ENCODE measurements at places on chromosomes 12 and 14.
A peak's percentile ranks its signal among the peaks of the same experiment; 100 is the strongest.

- DNase-seq: no peak
- no peaks in the 10 kb centered on the region for H3K36me3 ChIP-seq
- no peaks in the 10 kb centered on the region for H3K27me3 ChIP-seq
- H3K4me3 ChIP-seq: no peak overlapping the region
- peaks cover 23% of the 10 kb centered on the region for H3K4me1 ChIP-seq
- H3K27ac ChIP-seq: no peak overlapping the region
Observed at GRCh38 chr14:68520637-68521556, 272.0 kb downstream of the ZFP36L1 start.

- no peaks in the 10 kb centered on the region for H3K27me3 ChIP-seq
- H3K4me1 ChIP-seq: no peaks in the 10 kb centered on the region
- no peak overlapping the region for H3K4me3 ChIP-seq
Observed at GRCh38 chr12:119692410-119692809, 24.5 kb downstream of the PRKAB1 start.

- H3K27ac ChIP-seq: no peak overlapping the region
- no peak overlapping the region for H3K4me3 ChIP-seq
- no peaks in the 10 kb centered on the region for H3K27me3 ChIP-seq
- no peak for DNase-seq
- no peaks in the 10 kb centered on the region for H3K4me1 ChIP-seq
Observed at GRCh38 chr12:131751335-131751734, 40.4 kb downstream of the SFSWAP start.

DNA sequence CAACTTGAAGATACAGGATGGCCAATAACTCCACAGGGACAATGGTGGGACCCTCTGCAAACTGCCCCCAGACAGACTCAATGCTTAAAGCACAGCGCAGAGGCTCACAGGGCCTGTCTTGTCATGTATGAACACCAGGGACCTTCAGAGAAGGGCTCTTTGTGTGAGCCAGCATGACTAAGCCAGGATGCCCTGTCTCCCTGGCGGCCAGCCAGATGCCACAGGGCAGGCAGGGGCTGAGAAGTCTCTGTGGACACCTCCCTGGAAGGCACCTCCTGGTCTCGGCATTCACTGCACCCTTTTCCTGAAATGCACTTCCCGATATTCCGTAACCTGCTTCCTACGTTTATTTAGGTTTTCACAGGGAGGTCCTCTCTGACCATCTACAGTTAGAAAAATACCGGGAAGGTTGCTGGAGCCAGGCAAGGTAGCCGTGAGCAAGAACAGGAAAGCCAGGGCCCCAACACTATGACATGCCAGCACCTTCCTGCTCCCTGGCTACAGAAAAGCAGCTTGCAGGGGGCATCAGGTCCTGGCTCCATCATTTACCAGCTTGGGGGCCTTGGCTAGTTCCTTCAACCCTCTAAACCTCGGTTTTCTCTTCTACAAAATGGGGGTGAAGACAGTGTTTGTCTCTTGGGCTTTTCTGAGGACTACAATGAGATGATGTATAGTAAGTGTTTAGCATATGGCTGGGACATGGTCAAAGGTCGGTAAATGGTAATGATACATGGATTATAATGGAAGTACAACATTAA, 65.0 kb downstream of the PITPNM2 start:
- H3K27me3 ChIP-seq: no peaks in the 10 kb centered on the region
- DNase-seq: no peak
- H3K36me3 ChIP-seq: no peaks in the 10 kb centered on the region
- H3K27ac ChIP-seq: no peak overlapping the region
- no peak overlapping the region for H3K4me3 ChIP-seq
- peaks cover 24% of the 10 kb centered on the region for H3K4me1 ChIP-seq

DNA sequence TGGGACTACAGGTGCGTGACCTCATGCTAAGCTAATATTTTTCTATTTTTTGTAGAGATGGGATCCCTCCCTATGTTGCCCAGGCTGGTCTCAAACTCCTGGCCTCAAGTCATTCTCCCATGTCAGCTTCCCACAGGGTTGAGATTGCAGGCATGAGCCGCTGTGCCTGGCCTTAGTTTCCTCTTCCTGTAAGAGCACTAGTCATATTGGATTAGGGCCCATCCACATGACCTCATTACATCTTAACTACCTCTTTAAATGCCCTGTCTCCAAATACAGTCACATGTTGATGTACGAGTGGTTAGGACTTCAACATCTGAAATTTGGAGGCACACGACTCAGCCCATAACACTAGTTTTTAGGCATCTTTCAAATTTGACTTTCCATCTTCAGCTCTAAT, 72.2 kb upstream of the RASSF3 start:
- H3K27ac ChIP-seq: no peak overlapping the region
- H3K36me3 ChIP-seq: no peaks in the 10 kb centered on the region
- H3K4me1 ChIP-seq: no peaks in the 10 kb centered on the region
- H3K4me3 ChIP-seq: no peak overlapping the region

DNA sequence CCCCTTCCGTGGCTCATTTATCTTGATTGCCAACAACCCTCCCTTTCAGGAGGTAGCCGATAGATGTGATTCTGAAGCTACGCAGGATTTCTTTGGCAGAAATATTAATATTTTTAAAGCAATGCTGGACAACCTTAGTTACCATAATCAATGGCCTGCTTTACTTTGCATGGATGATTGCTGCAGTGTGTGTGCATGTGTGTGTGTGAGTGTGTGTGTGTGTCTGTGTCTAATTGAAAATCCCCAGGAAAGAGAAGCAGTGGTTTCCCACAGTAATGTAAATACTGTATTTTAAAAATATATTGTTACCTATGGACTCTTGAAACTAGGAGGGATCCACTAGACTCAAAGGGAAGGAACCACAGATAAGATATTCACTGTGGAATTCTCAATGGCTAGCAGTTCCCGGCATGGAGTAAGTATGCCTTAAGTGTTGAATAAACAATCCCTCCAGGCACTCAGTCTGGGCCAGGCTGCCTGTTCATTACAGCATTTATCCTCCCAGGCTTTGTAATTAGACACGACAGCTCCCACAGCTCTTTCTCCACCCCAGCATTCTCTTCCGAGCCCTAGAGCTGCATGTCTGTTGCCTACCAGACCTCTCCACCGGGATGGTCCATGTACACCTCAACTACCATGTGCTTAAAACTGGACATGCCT, 22.5 kb upstream of the C14orf132 start:
- DNase-seq: peak; percentile 56
- H3K4me1 ChIP-seq: no peaks in the 10 kb centered on the region
- no peaks in the 10 kb centered on the region for H3K27me3 ChIP-seq
- no peaks in the 10 kb centered on the region for H3K36me3 ChIP-seq

DNA sequence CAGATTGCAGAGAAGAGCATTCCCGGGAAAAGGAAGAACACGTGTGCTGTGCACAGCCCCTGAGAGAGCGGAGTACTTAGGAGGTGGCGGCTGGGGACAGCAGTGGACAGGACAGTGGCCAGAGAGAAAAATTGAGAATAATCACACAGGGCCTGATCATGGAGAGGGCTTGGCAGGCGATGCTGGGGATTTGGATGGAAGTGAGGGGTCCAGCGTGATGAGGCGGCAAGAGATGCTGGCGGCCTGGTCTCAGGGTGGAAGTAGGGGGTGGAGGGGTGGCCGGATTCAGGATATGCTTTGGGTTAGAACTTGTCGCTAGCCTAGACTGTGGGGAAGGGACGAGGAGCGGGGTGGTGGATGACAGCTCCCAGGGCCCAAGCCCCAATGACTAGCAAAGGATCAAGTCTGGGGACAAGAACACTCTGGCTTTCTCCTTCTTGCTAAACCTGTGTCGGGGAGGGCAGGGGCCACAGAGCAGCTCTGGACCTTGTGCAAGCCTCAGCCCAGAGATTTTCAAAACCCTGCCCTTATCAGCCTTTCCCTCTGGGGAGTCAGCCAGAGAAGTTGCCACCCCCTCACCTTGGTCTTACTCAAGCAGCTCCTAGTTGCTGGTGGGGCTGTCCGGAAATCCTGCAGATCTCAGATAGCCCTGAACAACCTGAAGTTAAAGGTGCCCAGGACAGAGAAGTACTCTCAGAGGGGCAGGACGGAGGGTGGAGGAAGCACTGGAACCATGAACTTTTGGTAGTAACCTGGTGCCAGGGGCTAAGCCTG, 1.3 kb downstream of the HVCN1 start:
- H3K4me1 ChIP-seq: peaks cover 18% of the 10 kb centered on the region
- peaks cover 2% of the 10 kb centered on the region for H3K27me3 ChIP-seq
- H3K4me3 ChIP-seq: no peak overlapping the region

GRCh38 chr14:94058674-94059138, 22.3 kb downstream of the DDX24 start:
- H3K36me3 ChIP-seq: peaks cover 49% of the 10 kb centered on the region
- no peak for DNase-seq
- H3K27ac ChIP-seq: no peak overlapping the region
- no peak overlapping the region for H3K4me3 ChIP-seq
- H3K27me3 ChIP-seq: no peaks in the 10 kb centered on the region

DNA sequence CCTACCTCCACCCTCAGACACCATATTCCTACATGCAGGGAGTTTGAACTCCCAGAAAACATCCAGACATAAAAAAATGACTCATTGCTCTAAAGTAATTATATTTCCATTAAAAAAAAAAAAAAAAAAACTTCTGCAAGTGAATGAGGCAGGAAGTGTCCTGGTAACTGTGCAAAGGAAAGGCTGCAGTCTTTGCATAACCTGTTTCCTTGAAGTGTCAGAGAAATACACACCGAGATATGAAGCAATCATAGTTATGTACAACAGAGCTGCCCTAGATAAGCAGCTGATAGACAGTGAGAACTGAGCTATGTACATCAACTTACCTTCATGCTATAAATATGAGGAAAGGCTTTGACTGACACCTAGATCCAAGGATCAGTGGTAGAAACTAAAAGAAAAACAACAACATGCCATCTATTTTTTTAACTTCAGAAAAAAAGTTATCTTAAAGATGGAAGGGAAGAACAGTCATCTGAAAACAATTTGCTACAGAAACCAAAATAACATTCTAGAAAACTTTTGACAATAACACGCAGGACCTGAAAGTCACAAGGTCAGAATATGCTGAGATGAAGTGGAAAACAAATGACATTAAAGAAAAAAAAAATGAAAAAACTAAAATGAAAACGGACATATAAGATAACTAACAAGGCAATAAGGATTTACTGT, 263.2 kb downstream of the SEC23A start:
- no peak overlapping the region for H3K4me3 ChIP-seq
- no peak overlapping the region for H3K27ac ChIP-seq
- H3K4me1 ChIP-seq: peaks cover 4% of the 10 kb centered on the region
- no peak for DNase-seq

DNA sequence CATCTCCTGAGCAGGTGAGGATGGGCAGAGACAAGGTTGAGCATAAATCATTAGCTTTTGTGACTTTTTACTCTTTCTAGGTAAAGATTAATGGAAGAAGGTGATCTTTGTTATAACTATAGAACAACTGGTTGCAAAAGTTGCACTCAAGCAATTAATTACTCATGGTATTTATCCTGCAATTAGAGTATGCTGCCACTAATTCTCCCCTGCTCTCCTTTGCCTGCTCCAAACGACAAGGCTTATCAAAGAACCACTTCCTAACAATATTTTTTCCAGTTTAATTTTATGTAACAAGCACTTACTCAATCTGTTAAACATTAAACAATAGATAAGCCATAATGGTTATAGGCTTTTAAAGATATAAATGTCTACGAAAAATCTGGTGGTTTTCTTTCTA, 189.9 kb upstream of the PELI2 start:
- DNase-seq: no peak
- H3K4me1 ChIP-seq: no peaks in the 10 kb centered on the region
- H3K27me3 ChIP-seq: no peaks in the 10 kb centered on the region
- H3K36me3 ChIP-seq: no peaks in the 10 kb centered on the region
- no peak overlapping the region for H3K4me3 ChIP-seq

- no peaks in the 10 kb centered on the region for H3K4me1 ChIP-seq
- peaks cover 4% of the 10 kb centered on the region for H3K27me3 ChIP-seq
- no peaks in the 10 kb centered on the region for H3K36me3 ChIP-seq
Observed at GRCh38 chr14:23113431-23114119, 5.5 kb downstream of the CEBPE start.

- no peak overlapping the region for H3K27ac ChIP-seq
- H3K4me1 ChIP-seq: no peaks in the 10 kb centered on the region
- no peak for DNase-seq
- H3K27me3 ChIP-seq: no peaks in the 10 kb centered on the region
- no peak overlapping the region for H3K4me3 ChIP-seq
Observed at GRCh38 chr14:78131616-78132015, 38.6 kb upstream of the NRXN3 start.

DNA sequence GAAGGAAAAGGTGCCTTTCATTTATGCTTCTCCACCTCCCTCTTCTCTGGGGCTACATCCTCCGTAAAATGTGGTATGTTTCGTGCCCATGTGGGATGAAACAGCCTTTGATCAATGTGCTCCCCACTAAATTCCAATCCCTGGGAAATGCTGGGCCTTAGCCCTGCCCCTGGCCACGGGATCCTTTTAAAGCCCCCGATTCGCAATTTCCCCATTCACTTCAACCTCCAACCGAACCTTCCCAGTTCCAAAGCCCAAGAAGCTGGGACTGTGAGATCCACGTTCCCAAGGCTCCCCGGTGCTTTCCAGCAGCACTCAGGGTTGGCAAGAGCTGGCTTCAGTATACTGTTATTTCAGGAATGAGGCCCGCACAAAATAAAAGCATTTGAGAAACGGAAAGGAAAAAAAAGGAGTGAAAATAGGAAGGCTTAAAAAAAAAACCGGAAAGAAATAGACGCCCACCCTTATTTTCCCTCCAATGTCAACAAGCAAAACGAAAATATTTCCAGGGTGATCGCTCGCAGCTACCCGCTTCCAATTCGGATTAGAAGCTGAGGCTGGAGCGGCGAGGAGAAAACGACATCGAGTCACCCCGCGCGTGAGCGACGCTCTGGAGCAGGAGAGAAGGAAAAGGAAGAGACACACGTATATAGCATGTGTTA, 1.3 kb upstream of the FOXG1 start:
- no peaks in the 10 kb centered on the region for H3K36me3 ChIP-seq
- H3K27ac ChIP-seq: no peak overlapping the region
- peaks cover 18% of the 10 kb centered on the region for H3K4me1 ChIP-seq

GRCh38 chr12:11729439-11730150, 80.1 kb downstream of the ETV6 start:
- DNase-seq: no peak
- H3K27me3 ChIP-seq: no peaks in the 10 kb centered on the region
- H3K36me3 ChIP-seq: no peaks in the 10 kb centered on the region
- no peak overlapping the region for H3K4me3 ChIP-seq

GRCh38 chr12:98465950-98466602, 49.3 kb upstream of the TMPO start:
- H3K27ac ChIP-seq: no peak overlapping the region
- H3K36me3 ChIP-seq: no peaks in the 10 kb centered on the region
- DNase-seq: no peak
- no peaks in the 10 kb centered on the region for H3K4me1 ChIP-seq
- H3K27me3 ChIP-seq: no peaks in the 10 kb centered on the region

- DNase-seq: no peak
- H3K4me3 ChIP-seq: peak overlapping the region; percentile 66
- peak overlapping the region; percentile 67 for H3K27ac ChIP-seq
- H3K4me1 ChIP-seq: peaks cover 22% of the 10 kb centered on the region
- H3K27me3 ChIP-seq: peaks cover 5% of the 10 kb centered on the region
Observed at GRCh38 chr12:1661553-1662335, 29.1 kb upstream of the ADIPOR2 start.

GRCh38 chr14:23209651-23210423, 26.4 kb upstream of the SLC7A8 start:
- no peak overlapping the region for H3K4me3 ChIP-seq
- no peaks in the 10 kb centered on the region for H3K27me3 ChIP-seq
- no peaks in the 10 kb centered on the region for H3K36me3 ChIP-seq
- no peak overlapping the region for H3K27ac ChIP-seq

GRCh38 chr14:69619012-69619411, 7.6 kb downstream of the SUSD6 start:
- H3K27me3 ChIP-seq: no peaks in the 10 kb centered on the region
- no peaks in the 10 kb centered on the region for H3K36me3 ChIP-seq
- no peak for DNase-seq

Data from spinal cord (tissue), 10 donors.